ENCODE measurements at places on chromosomes 5 and 9.

GRCh38 chr9:19155106-19155935, 28.0 kb upstream of the PLIN2 start:
- DNase-seq: peak; percentile 33

GRCh38 chr5:142346706-142347105, 21.9 kb upstream of the SPRY4 start:
- no peak for DNase-seq

DNA sequence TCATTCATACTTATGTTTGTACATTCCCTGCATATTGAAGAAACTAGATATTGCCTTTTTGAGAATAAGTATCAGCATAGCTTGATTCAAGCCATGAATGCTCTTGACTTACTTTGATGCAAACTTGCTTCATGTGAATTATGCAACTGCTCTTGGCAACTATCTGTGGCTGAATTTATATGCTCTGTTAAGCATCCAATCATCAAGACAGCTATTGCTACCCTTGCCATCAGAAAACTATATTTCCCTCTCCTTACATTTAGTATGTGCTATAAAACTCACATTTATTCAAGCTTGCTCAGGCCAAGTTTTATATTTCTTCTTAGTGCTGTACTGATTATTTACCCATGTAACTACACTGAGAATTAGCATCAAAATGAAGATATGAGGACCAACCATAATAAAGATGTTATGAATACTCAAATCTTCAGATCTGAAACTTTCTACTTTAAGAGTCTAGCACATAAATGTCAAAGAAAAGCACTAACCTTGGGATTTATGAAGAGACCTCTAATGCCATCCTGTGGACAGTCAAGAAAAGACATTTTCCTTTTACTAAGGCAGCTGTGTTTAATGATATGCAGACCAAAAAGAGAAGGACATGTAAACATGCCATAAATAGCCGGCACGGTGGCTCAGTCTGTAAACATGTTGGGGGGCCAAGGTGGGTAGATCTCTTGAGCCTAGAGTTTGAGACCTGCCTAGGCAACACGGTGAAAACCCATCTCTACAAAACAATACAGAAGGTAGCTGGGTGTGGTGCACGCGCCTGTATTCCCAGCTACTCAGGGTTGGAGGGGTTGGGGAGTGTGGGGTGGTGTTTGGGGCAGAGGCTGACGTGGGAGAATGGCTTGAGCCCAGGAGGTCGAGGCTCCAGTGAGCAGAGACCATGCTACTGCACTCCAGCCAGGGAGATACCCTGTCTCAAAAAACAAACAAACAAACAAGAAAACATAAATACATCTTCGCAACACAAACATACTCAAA, 267.0 kb upstream of the TYRP1 start:
- DNase-seq: no peak

- no peak for DNase-seq
Measured at GRCh38 chr5:155094455-155094854, 80.9 kb downstream of the KIF4B start.

DNA sequence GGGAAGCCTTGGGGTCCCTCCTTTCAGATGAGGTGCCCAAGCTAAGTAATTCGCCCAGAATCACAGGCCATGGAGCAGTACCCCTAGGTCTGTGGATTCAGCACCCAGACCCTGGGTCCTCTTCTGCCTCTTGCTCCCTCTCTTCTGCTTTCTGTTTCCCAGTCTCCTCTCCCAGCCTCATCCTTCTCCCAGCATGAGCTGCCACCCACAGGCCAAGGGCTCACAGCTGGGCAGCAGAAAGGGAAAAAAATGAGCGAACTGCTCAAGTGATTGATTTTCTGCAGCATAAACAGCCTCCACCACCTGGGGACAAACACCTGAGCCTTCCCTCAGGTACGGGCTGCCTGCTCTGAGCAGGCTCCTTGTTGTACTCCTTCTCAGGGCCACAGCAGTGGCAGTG, 113.9 kb upstream of the SAP30L start:
- DNase-seq: no peak

DNA sequence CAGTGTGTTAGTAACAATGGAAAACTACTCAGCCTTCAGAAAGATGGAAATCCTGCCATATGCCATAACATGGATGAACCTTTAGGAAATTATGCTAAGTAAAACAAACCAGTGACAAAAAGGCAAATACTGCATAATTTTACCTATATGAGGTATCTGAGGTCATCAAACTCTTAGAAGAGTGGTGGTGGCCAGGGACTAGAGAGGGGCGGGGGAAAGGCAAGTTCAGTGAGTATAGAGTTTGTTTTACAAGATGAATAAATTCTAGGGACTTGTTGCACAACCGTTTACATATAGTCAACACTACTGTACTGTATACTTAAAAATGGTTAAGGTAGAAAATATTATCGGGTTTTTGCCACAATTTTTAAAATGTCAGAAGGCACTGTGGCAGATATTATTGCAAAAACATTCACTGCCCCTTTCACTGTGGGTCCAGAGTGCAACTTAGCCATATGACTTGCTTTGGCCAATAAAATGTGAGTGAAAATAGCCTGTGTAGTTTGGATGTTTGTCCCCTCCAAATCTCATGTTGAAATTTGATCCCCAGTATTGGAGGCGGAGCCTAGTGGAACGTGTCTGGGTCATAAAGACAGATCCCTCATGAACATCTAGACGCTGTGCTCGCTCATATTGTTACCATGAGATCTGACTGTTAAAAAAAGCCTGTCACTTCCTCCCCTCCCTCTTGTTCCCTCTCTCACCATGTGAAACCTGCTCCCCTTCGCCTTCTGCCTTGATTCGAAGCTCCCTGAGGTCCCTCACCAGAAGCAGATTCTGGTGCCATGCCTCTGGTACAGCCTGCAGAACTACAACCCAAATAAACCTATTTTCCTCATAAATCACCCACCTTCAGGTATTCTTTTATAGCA, 9.5 kb downstream of the ZNF367 start:
- DNase-seq: no peak

DNA sequence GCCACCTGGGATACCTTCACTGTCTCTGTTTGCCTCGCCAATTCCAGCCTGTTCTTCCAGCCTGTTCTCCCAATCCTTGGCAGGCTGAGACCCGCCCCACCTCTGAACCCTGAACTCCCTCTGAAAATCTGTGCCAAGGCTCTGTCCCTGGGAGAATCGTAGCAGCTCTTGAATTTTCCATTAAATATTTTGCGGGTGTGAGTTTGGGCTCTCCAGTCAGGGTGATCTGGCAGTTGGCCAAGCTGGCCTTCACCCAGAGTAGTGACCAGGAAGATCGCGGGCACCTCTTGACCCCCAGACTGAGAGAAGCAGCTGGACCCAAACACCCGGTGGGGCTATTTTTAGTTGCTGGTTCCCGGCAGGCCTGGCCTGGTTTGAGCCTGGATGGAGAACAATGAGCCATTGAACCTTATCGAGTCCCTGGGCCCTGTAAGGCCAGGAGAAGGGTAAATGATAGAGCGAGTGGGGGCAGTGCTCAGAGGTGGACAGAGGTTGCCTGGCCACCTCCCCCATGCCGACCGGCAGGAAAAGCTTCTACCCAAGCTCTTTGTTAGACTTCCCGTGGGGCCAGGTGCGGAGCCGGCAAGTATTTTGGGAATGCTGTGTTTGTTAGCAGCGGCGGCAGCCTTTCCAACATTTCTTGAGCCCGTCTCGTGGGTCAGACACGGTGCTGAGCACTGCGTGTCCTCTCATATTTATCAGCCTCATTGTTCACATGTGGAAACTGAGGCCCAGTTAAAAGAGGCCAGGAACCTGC, 146.2 kb downstream of the RGS3 start:
- DNase-seq: no peak

- DNase-seq: no peak
Measured at GRCh38 chr9:76772686-76773445, 8.6 kb downstream of the PCA3 start.

DNA sequence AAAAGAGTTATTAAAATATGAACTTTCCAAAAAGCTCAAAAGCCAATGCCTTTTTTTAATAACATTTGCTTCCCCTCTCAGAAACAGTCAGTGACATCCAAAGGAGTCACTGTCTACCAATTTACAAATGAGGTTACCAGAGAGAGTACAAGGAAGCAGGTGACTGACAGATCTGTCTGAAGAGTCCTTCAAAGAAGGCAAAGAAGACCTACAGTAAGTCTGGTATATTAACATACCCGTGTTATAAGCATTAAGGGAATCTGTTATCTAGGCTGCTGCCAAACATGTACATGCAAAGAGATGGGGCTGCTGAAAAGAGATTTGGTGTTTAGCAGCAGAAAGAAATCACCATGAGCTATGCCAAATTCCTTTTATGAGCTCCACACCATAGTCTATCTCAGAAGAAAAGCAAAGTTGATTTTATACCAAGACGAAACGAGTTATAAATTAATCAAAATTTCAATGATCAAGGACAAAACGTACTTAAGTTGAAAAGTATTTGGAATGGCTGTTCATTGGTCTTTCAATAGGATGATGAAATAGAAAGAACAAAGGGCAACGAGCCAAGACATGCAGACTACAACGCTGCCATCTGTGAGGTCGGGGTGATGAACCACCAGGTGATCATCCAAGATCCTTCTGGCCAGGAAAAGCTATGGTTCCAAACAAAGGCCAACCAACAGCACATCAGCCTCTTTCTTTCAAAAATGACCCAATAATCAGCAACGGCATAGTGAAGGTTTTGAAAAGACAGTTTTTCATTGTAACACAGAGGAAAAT, 8.1 kb downstream of the PRELID2 start:
- DNase-seq: no peak

GRCh38 chr5:96256795-96257470, 176.1 kb downstream of the PCSK1 start:
- no peak for DNase-seq

DNA sequence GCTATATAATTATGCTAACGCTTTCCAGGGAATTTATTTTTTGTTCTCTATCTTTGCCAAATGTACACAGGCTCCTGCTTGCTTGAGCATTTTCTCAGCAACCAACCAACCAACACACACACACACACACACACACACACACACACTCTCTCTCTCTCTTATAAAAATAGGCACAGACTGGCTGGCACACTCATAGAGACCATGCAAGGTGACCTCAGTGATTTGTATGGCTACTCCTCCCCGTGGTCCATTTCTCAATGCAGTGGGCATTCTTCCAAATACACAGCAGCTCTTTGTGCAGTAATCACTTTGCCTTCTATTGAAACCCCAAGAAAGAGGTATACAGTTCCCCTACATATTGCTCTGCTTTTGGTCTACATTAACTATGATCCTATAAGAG, 416.0 kb downstream of the MAN2A1 start:
- DNase-seq: no peak

DNA sequence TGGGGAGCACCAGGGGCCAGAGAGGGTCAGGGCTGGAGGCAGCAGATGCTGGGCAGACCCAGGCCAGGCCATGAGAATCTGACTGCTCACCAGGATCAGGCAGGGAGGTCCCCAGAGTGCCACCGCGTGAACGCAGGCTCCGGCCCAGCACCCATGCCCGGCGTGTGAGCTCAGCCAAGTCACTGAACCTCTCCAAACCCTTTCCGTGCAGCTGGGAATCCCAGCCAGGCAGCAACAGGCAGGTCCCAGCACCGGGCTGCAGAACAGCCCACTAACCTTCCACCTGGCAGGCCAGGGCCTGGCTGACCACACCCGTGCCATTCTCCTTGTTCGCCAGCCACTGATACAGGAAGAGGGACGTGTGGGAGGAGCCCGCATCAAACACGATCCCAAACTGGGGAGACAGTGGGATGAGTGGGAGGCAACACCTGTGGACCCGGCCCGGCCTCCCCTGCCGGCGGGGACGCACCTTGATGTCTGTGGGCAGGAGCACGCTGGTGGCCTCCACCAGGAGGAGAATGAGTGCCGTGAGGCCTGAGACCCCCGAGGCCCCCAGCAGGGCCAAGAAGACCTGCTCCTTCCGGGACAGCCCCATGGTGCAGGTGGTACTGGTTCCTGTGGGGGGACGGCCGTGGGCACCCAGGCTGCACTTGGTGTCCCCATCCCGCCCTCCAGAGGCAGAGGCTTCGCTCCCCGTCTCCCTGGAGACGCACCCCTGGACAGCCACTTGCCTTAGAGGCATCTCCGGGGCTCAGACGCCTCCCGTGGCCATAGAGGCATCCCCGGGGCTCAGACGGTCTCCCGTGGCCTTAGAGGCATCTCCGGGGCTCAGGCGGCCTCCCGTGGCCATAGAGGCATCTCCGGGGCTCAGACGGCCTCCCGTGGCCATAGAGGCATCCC, 3.2 kb downstream of the ENTPD8 start:
- no peak for DNase-seq

- DNase-seq: no peak
Measured at GRCh38 chr5:170286386-170286925, 11.1 kb downstream of the LCP2 start.

GRCh38 chr9:87193925-87194868, 246.9 kb upstream of the GAS1 start:
- no peak for DNase-seq

DNA sequence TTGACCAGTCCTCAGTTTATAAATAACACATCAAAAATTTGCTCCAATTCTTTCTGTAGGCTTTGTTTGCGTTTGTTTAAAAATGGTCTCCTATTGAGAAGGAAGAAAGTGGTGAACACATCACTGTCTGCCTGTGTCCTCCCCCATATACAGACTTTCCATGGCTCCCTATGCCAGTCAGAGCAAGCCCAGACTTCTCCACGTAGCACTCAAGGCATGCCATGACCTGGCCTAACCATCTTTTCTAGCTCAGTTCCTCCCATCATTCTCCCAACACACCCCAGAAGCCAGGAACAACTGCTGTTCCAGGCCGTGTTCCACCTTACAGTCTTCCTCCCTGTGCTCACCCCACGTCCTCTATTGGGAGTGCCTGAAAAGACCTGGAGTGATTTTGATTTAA, 129.6 kb upstream of the ZNF618 start:
- no peak for DNase-seq

DNA sequence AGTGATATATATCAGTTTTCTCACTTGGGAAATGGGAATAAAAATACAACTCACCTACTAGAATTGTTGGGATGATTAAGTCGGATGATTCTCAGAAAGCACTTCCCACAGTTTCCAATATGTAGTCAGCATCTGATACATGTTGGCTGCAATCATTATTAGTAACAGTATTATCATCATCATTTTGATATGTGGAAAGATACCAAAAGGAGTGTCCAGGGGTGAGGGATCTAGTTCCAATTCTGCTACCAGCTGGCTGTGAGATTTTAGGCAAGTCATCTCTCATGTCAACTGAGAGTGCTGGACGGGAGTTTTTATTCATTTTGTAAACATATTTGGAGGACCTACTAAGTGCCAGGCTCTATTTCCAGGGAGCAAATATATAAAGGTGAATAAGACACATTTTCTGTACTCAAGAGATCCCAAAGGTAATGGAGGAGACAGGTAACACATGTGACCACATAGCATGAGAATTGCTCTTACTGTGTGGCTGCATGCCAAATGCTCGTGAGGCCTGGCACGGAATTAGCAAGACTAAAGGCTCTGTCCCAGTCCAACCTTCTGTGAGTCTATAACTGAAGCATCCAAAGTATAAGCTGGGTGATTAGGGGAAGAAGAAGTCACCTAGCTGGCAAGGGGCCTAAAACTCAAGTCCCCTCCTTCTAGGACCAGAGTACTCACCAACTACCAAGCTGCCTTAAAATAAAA, 83.0 kb downstream of the GRIA1 start:
- DNase-seq: no peak

GRCh38 chr5:67246108-67246507, 49.5 kb upstream of the CD180 start:
- DNase-seq: no peak

All from activated T-cell treated with anti-CD3 and anti-CD28 coated beads, Interleukin-2, amount 50 U/mL, for 72 hours (primary cell).